Muscle of leg (tissue), 16 donors: ENCODE measurements at places on chromosomes 16 and 17.
A peak's percentile ranks its signal among the peaks of the same experiment; 100 is the strongest.

DNA sequence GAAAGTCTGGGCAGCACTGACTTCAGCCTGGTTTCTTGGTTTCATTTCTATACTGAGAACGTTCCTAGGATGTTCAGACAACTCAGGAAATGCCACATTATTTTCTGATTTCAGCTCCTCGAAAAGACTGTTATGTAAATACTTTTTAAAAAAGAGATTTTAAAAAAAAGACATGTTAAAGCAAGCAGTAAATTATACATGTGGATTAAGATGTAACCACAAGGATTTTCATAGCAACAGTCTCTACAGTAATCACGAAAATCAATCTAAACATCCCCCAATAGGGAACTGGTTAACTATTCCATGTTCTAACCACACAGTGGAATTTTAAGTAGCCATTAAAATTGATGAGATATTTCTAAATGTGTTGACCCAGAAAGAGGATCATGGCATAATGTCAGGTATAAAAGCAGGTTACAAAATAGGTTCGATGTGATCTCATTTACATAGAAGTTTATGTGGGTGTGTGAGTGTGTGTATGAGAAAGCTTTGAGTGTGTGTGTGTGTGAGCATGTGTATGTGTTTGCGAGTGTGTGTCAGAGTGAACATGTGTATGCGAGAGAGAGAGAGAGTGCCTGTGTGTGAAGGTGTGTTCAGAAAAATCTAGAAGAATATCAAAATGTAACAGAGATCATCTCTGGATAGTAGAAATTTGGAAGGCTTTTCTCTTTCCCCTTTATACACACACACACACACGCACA, 63.0 kb upstream of the ERCC4 start:
- no peak for DNase-seq

DNA sequence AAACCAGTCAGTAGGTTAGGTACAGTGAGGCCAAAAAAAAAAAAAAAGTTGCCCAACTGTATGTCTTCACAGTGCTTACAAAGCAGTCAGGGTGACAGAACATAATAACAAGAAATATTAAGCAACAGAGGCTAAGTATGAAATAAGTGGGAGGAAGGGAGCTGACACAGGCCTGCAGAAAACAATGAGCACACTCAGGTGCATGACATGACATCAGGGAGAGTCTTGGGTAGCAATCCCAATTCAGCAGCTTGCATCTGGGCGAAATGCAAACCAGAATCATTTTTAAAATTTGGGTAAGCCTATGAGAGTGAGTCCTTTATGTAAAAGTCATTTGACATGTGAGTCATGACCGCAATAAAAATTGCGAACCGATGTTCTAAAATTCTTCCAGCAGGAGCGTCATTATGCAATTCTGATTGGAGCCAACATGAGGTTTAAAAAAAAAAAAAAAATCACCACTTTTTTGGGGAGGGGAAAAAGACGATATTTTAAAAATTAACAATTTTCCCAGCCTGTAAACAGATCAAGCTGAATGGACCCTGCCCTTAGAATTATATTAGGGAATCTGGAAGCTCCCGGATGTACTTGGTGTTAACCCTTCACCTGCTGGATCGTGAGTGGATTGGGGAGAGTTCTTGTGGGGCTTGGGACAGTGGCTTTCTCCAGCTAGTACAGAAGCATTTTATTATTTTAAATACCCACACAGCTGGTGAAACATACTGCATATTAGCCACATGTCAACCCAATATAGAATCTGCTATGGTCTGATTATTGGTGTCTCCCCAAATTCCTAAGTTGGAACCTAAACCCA, 127.9 kb downstream of the NPIPB5 start:
- no peak for DNase-seq

GRCh38 chr17:69551212-69552010, 136.9 kb downstream of the MAP2K6 start:
- no peak for DNase-seq

DNA sequence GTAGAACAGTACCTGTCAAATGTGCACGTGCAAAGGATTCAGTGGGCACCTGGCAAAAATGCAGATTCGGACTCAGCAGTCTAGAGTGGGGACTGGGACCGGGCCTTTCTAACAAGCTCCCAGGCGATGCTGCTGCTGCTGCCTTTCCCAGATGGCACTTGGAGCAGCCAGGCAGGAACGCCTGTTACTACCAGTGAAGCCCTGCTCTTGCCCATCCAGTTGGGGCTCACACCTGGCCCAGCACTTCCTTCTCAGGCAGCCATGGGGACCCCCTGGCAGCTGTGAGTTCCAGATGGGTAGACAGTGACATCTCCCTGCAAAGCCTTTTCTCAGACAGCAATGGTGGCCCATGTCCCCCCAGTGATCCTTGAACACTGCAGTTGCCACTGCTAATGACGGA, 30.4 kb downstream of the KDM8 start:
- no peak for DNase-seq

DNA sequence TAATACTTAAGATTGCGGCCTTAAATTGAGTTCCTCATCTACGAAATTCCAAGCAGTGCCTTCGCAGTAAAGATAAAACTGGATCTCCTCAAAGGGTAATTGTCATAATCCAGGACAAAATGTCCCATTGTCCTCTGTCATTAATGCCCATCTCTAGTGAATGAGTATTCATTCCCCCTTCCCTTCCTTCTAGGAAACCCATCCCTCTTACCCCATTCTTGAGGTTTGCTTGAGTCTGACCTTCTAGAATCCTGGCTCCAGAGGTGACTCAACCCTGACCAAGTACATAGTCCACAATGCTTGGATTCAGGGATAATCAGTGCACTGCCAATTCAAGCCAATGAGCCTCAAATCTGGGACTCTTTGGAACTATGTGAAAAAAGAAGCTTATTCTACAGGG, 47.0 kb upstream of the MAF start:
- no peak for DNase-seq

- DNase-seq: peak; percentile 25
Measured at GRCh38 chr17:60231234-60231633, 81.5 kb downstream of the CA4 start.

DNA sequence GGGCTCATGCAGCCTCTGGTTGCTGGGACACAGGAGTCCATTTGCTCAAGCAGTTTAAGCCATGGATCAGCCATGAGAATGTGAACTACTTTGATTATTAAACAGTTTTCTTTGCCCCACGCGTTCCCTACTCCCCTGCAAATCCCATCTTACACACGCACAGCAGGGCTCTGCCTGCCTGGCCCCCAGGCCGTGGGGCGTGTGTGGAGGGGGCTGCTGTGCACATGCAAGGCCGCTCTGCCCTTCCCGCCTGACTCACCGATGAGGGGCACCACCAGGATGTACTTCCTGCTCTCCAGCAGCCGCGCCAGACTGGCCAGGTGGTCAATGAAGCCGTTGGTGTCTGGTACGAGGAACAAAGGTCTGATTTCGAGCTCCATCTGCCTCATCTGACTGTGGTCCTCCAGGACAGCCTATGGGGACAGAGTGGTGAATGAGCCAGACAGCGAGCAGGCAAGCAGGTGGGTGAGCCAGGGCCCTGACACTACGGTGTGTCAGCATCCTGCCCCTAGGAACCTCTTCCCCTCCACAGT, 13.7 kb downstream of the HIC1 start:
- DNase-seq: no peak

- peak; percentile 54 for DNase-seq
Measured at GRCh38 chr16:74320707-74321106, 24.1 kb downstream of the PSMD7 start.

DNA sequence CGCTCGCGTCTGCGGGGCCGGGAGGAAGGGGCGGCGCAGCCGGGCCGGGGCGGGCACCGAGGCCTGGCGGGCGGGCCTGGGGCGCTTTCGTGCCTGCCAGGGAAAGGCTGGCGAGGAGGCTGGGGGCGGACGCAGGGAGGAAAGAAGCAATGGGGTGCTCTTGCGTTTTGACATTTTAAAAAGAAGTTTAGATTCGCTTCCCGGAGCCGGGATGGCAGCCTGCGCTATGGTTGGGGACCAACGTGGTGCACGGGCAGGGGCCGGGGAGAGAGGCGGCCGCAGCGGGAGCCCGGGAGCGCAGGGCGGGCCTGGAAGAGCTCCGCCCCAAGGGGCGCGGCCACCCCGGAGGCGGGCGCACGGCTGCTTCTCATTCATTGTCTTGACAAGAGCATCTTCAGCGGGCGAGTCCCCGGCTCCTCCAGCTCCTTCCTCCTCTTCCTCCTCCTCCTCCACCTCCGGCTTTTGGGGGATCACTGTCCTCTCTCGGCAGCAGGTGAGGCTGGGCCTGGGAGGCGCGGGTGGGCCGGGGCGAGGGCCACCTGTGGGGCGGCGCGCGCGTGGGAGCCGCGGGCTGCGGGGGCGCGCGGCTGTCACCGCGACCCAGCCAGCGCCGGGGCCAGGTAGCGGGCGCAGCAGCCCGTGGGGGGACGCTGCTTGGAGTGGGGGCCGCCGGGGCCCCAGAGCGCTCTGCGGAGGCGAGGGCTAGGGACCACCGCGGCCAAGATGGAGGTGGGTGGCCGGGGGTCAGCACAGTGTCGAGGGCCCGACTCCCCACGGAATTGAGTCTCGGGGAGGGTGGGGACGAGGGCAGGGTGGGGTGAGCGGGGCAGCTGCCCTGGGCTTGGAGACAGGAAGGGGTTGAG, at the start of gene CORO1A:
TSS of gene CORO1A (plus strand) at position 370 of the 863 bp plus-strand sequence. CDS start 1,608 bp downstream, outside the sequence.
- DNase-seq: peak; percentile 91

DNA sequence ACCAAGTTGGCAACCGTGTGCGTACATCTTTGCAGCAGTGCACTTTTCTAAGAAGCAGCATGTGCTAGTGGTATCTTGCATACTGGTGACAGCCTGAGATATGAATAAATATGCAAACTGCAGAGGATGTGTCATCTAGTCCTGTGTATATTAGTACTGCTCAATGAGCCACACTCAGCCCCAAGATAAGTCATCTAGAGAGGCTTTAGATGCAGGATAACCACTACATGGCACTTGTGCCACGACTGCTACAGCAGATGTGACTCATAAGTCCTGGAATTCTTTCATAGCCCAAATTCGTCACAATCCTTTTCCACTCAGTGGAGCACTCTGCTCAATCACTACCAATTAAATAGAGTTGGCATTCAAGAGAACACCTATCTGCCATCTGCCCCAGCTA, 171.5 kb downstream of the AXIN2 start:
- no peak for DNase-seq

- DNase-seq: no peak
Measured at GRCh38 chr16:84260766-84261554, 21.1 kb upstream of the KCNG4 start.

- peak; percentile 7 for DNase-seq
Measured at GRCh38 chr16:9033125-9033830, 58.2 kb upstream of the HAPSTR1 start.

DNA sequence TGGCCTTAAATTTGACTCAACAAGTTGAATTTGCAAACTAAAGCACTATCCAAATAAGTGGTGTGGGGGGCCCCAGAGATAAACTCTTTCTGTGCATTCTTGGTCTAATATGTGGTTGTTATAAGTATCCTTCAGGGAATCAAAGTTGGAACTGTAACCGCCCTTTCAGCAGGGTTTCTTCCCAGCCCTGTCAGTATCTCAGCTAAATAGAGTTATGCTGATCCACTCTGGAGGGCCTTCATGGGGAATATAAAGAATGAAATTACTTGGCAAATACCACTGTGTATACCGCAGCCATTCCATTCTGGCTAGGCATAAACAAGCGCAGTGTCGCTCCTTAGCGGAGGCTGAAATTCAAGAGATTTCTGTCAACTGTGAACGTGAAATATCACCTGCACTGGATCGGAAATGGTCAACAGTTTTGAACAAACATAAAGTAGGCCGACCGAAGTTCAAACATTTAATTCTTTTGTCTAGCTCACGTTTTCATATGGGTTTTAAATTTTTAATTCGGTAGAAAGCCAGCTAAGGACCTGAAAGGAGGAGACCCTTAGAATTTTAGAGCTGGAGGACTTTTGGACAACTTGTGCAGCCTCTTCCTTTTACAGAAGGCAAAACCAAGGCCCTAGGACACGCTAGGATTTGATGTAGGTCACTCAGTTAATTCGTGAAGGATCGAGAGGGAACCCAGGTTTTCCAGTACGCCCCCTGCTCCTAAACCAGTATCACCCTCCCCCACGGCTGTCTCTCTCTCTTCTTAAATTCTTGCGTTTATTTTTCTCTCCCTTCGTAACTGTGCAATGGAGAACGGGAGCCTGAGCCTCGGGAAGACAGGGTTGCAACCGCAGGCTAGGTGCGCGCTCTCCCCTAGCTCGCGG, 74.7 kb downstream of the CHD9 start:
- DNase-seq: peak; percentile 90

GRCh38 chr17:47225436-47225858, 16.3 kb downstream of the MYL4 start:
- peak; percentile 87 for DNase-seq

- DNase-seq: no peak
Measured at GRCh38 chr17:4006165-4006589, 41.9 kb upstream of the ATP2A3 start.

DNA sequence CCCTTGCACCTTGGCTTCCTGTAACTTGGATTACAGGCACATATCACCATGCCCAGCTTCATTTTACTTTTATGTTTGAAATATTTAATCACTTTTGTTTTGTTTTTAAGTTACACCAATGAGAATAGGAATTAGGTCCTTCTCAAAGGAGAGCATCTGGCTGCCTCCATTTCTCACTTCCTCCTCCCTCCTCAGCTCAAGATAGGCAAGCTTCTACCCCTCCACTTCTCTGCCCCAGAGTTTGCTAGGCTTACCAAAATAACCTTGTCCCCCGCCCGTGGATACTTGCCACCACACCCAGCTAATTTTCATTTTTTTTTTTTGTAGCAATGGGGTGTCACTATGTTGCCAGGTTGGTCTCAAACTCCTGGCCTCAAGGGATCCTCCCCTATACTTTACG, 17.9 kb downstream of the GABARAPL2 start:
- no peak for DNase-seq

DNA sequence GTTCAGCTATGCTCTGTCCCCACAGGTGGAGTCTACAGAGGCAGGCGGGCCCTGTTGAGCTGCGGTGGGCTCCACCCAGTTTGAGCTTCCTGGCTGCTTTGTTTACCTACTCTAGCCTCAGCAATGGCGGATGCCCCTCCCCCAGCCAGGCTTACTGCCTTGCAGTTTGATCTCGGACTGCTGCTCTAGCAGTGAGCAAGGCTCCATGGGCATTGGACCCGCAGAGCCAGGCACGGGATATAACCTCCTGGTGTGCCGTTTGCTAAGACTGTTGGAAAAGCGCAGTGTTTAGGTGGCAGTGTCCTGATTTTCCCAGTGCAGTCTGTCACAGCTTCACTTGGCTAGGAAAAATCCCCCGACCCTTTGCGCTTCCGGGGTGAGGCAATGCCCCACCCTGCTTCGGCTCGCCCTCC, 89.1 kb downstream of the BCAS3 start:
- DNase-seq: no peak

DNA sequence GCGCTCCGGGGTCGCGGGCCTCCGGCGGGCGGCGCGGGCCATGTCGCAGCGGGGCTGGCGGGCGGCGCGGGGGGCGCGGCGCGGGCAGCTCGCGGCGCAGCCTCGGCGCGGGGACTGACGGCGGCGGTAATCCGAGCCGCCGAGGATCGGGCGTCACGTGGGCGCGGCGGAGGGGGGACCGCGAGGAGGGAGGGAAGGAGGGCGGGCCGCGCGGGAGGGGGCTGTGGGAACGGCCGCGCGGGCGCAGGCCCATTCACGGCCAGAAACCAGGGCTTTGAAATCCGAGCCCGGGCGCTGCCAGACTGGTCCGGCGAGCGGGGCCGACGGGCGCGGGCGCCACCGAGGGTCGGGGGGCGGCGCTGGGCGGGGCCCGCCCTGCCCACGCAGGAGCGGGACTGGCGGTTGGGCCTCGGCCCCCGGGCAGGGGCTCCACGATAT, at the start of gene MTSS2:
TSS of gene MTSS2 (minus strand) at position 116 of the 438 bp plus-strand sequence. CDS start 262 bp downstream, outside the sequence.
- DNase-seq: peak; percentile 96
